Tibial artery (tissue), 4 donors: ENCODE measurements at places on chromosomes 2 and 18.

- peak; percentile 56 for DNase-seq
These were observed 447.6 kb upstream of the ID2 start for GRCh38 chr2:8234253-8234652.

DNA sequence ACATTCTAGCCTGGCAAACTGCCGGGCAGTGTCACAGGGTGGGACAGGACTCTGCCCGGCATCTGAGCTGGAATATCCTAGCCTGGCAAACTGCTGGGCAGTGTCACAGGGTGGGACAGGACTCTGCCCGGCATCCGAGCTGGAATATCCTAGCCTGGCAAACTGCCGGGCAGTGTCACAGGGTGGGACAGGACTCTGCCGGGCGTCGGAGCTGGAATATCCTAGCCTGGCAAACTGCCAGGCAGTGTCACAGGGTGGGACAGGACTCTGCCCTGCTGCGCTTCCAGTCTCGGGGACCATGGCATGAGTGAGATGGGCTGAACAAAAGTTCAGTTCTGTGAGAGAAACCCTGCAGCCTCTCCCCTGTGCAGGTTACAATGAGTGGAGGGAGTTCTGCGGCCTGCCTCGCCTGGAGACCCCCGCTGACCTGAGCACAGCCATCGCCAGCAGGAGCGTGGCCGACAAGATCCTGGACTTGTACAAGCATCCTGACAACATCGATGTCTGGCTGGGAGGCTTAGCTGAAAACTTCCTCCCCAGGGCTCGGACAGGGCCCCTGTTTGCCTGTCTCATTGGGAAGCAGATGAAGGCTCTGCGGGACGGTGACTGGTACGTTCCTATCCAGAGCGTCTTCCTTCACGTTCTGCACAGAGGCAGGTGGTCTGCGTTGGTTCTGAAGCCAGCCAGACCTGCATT lies 80.3 kb downstream of the TPO start:
- no peak for DNase-seq

DNA sequence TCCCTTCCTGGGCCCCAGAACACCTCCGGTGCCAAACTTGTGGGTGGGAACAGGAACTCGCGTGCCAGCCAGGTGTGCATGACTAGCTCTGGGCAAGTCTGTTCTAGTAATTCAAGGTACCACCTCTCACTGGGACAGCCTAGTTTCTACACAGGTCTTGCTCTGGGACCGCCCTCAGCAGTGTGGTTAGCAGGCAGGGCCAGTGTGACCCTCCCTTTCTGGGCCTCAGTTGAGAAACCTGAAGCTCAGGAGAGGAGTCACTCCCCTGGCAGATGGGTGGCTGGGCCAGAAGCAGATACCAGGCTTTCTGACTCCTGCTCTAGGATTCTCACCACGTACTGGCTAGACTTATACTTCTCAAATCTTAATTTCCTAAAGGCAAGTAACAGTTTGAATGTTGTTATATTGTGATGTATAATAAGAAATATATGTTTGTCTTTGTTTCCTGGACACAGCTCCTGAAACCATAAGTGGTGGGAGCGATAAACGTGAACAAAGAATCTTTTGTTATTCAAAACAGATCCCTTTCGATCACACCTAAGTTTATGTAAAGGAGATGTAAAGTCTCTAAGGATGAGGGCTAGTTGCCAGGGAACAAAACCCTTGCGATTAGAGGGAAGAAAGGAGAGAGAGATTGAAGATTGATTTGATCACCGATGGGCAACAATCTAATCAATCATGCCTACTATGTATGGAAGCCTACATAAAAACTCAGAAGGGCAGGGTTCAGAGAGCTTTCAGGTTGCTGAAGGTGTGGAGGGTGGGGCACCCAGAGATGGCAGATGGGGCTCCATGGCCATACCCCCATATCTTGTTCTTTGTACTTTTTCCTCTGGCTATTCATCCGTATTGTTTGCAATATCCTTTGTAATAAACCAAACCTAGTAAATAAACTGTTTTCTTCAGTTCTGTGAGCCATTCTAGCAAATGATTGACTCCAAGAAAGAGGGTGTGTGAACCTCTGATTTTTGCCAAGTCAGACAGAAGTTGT lies 952 bp upstream of the UGT1A6 start:
- DNase-seq, result no peak

DNA sequence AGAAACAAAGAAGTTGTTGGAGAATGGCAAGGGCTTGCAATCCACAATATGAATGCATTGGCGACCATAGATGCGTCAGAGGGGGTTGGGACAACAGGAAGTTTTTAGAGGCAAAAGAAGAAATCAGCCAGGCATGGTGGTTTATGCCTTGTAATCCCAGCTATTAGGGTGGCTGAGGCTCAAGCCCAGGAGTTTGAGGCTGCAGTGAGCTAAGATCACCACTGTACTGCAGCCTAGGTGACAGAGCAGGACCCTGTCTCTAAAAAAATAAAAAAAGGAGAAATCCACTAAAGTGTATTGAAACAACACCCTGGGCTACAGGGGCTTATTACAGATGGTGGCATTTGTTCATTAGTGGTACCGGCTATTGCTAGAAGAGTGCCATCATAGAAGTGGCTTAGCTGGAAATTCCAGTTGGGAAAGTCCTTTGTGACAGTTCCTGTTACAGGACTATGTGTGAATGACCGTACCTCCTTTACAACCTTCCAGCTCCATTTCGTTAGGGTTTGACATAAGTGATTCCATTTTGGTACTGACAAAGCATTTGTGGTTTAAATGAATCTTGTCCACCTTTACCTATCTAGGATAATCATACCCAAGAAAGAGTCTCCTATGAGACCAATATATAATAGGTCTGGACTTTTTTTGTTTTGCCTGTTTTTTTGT lies 10.7 kb upstream of the WDSUB1 start:
- DNase-seq, result no peak

DNA sequence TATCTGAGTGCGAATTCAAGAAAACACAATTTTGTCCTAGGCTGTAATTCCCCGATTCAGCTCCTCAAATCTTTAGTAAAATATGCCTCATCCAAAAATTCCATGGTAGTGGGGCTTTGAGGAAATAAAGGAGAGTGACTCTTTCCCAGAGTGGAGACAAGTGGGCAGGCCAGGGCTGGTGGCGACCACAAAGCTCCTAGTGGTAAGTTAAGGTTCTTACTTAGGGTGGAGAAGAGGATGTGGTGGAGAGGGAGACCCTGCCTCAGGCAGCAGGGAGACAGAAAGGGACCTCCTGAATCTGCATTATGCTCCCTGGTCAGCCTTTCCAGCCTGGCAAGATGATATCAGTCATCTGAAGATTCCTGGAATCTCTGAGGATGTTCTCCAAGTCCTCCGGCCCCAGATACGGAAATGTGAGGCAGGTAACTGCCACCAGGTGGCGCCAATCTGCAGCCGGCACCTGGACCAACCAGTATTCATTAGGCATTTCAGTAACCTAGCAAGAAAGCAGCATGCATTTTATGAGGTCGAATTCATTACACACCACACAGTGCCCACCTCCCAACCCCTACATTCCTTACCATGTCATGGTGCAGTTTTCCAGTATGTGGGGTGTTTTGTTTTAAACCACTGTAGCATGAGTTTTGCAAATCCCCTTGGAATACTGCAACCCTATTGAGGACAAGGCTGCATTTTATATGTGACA lies 106.4 kb downstream of the POLE4 start:
- peak; percentile 37 for DNase-seq

- no peak for DNase-seq
These were observed 3.8 kb upstream of the ATP6V1C2 start for GRCh38 chr2:10717628-10718027.
